ENCODE measurements at places on chromosomes 1 and 21.

DNA sequence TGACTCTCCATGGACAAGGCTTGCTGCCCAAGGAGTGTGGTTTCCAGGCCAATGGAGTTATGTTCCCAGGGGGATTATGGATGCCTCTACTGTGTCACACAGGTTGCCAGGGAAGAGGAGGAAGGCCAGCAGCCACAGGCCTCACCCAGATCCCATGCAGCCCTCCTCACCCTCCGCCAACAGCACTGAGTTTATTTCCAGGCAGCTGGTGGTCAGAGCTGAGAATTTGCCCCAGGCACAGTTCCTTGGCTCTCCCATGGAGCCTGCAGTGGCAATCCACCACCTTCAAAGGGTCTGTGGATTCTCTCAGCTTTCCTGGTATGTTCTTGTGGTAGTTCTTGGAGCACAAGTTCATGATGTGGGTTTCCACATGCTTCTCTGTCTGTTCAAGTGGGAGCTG is 79.2 kb downstream of the NTNG1 start:
- DNase-seq: no peak

DNA sequence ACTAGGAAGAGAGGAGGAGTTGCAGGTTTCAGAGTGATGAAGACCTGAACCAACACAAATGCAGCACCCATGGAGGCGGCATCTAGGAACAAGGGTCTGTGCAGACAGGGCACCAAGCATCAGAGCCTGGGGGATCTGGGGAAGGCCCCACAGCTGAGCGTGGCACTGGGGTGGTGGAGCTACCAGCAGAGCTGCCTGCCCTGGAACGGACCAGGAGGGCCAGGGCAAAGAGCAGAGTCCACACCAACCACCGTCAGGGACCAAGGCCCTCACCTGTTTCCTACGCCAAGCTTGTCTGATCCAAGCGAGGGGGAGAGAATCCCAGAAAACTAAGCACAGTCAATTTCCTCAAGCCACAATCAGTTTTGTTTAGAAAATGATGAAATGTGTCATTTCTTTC is 79.0 kb upstream of the SYT6 start:
- DNase-seq: no peak

DNA sequence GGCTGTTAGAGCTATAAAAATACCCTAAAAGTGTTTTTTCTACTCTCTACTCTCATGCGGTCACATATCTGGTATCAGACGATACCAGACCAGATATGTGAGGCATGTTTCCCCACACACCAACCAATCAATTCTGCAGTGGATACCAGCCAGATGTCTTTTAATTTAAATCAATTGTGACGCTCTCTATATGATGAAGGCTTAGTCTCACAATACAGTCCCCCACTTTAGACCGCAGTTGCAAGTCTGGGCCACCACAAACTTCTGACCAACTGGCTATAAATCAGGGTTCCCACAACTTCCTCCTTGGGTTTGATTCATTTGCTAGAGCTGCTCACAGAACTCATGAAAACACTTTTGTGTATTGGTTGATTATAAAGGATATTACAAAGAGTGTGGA is 586.1 kb upstream of the ZP4 start:
- DNase-seq: no peak

- no peak for DNase-seq
Observed at GRCh38 chr1:22071511-22071910, 19.0 kb downstream of the CDC42 start.

DNA sequence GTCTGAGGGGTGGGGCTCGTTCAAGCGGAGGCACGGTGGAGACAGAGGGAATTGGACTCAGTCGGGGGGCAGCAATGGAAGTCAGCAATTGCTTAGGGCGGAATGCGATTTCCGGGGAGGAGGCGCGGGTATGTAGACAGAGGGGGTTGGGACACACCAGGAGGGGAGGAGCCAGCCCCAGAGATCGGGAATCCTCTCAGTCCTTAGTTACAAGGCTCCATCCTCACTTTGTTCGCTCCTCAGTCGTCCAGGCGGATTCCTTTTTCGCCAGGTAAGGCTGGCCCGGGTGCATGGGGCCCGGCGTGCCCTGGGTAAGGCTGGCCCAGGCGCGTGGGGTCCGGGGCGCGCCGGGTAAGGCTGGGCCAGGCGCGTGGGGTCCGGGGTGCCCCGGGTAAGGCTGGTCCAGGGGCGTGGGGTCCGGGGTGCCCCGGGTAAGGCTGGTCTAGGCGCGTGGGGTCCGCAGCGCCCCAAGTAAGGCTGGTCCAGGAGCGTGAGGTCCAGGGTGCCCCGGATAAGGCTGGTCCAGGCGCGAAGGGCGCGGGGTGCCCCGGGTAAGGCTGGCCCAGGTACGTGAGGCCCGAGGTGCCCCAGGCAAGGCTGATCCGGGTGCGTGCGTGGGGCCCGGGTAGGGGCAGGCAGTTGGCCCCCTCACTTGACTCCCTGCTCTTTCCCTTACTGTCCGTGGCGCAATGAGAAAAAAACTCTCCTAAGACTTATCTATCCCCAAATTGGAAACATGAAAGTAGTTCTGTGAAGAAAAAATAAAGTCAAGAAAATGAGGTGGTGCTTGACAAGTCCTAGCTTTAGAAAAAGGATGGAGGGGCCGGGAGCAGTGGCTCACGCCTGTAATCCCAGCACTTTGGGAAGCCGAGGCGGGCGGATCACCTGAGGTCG is at the start of gene L1TD1:
Gene L1TD1, plus strand, starts transcription at position 199 of the 894 bp plus-strand sequence. CDS start 11,780 bp downstream, outside the sequence.
- DNase-seq: no peak

DNA sequence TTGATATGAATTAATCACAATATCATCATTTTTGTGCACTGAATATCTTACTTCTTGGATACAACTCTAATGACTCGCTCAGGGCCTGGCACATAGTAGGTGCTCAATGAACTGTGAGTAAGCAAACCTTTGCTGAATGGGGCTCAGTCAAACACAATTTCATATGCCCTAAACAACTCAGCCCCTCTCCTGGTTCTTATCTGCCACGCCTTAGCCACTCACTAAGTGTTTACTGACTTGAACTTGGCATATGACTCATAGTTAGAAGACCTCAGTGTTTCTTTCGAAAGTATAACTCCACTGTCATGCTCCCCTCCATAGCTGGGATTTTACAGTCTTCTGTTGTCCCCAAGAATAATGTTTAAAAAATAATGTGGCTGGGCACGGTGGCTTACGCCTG is 4.8 kb upstream of the IFNLR1 start:
- peak; percentile 60 for DNase-seq

GRCh38 chr1:162228586-162228985 is 148.1 kb downstream of the SPATA46 start:
- no peak for DNase-seq

- DNase-seq: no peak
Observed at GRCh38 chr1:108657356-108658080, 3.4 kb downstream of the HENMT1 start.

DNA sequence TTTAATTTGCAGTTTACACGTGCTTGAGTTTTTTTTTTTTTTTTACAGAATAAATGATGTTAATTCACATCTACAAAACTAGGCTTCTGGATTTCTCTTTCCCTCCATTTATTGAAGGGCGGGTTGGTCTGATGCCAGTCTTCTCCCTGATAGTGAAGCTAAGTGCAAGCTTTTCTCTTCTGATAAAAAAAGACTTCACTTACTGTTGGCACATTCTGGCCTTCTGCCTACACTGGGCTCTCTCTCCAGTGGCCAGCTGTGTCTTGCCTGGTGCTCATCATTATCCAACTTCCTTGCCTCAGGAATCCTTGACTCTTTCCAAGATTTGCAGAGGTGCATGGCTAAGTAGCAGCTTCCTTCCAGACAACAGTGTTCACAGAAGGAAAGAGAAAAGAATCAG is 7.6 kb upstream of the RAP1A start:
- DNase-seq: no peak

- DNase-seq: no peak
Observed at GRCh38 chr1:203931953-203932352, 70.6 kb downstream of the SNRPE start.

DNA sequence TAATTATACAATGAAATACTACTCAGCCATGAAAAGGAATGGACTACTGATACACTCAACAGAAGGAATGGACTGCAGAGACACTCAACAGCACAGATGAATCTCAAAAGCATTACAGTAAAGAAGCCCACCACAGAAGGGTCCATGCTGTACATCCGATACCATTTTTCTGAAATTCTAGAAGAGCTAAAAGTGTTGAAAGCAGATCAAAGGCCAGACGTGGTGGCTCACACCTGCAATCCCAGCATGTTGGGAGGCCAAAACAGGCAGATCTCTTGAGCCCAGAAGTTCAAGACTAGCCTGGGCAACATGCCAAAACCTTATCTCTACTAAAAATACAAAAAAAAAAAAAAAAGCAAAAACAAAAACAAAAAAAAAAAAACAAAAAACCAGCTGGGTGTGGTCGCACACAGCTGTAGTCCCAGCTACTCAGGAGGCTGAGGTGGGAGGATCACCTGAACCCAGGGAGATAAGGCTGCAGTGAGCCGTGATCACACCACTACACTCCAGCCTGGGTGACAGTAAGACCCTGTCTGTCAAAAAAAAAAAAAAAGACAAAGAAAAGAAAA is 15.5 kb downstream of the PPP1R15B start:
- no peak for DNase-seq

DNA sequence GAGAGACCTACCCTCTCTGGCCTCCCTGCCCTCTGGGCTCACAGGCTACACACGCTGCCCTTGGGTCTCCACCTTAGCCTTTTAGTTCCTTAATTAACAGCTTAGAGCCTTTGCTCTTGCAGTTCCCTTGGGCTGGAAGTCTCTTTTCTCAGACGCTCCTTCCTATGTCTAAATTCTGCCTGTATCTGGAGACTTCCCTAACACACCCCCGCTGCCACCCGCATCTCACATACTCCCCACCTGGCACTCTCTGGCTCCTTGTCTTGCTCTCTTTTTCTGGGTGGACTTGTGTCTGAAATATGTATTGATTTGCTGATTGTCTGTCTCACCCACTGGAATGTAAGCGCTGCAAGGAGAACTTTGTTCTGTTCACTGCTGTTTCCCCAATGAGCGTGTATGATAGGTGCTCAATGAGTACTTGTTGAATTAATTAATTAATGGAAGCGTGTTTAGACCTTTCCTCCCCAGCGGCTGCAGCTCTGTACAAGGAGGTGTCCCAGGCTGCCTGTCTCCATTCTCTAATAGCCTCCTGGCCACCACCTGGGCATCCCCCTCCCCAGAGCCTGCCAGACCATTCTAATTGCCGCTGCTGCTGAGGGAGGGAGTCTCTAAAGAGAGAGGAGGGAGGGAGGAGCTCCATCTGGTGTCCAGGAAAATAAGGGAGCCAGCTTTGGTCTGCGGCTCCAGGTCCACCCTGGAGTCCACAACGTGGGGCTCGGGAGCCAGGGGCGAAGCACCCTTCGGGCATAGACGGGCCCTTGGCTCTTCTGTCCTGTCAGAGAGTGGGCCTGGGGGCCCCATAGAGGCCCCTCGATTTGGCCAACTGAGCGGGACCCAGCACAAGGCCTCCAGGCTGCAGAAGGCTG is 95.4 kb downstream of the RNF220 start:
- DNase-seq: peak; percentile 47

- DNase-seq: no peak
Observed at GRCh38 chr1:222225316-222225691, 322.6 kb downstream of the HHIPL2 start.

DNA sequence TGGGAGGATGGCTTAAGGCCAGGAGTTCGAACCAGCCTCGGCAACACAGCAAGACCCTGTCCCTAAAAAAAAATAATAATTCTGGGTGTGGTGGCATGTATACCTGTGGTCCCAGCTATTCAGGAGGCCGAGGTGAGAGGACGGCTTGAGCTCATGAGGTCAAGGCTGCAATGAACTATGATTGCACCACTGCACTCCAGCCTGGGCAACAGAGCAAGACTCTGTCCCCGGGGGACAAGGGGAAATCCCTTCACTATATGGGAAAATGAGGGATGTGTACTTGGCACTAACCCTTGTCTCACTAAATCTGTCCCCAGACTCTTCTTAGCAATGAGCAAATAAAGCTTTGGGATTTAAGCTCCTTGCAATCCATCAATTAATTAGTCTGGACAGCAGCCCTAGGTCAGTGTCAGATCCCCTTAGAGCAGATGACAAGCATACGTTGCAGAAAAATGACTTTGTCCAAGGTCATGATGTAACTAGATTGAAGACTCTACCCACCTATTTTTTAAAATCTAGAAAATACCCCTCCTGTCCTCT is 9.4 kb downstream of the KDM5B start:
- DNase-seq: no peak

DNA sequence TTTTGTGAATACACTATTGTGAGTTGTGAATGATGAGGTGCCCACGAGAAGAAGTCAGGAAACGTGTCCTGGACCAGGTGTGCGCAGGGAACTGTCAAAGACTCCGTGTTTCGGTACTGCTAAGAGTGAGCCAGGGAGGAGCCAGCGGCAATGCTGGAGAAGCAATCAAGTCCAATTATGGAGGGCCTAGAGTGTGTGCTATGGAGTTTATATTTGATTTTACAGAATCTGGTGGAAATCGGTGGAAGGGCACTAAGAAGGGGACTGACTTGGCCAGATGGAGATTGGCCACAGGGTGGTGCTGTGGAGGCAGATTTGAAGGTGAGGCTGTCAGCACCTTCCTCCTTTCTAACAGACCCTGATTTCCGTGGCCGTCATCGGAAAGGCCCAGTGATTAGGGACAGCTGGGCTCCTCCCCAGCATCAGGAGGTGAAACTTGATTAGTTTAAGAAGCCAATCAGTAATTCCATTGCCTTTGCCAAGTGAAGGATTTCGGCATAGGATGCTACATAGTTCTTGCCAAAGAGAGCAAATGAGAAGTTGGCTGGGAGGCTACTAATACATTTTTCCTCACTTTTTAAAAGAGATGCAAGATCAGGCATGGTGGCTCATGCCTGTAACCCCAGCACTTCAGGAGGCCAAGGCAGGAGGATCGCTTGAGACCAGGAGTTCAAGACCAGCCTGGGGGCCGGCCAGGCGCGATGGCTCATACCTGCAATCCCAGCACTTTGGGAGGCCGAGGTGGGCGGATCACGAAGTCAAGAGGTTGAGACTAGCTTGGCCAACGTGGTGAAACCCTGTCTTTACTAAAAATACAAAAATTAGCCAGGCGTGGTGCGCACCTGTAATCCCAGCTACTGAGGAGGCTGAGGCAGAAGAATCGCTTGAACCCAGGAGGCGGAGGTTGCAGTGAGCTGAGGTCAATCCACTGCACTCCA is 7.0 kb downstream of the PTCH2 start:
- DNase-seq: peak; percentile 80

DNA sequence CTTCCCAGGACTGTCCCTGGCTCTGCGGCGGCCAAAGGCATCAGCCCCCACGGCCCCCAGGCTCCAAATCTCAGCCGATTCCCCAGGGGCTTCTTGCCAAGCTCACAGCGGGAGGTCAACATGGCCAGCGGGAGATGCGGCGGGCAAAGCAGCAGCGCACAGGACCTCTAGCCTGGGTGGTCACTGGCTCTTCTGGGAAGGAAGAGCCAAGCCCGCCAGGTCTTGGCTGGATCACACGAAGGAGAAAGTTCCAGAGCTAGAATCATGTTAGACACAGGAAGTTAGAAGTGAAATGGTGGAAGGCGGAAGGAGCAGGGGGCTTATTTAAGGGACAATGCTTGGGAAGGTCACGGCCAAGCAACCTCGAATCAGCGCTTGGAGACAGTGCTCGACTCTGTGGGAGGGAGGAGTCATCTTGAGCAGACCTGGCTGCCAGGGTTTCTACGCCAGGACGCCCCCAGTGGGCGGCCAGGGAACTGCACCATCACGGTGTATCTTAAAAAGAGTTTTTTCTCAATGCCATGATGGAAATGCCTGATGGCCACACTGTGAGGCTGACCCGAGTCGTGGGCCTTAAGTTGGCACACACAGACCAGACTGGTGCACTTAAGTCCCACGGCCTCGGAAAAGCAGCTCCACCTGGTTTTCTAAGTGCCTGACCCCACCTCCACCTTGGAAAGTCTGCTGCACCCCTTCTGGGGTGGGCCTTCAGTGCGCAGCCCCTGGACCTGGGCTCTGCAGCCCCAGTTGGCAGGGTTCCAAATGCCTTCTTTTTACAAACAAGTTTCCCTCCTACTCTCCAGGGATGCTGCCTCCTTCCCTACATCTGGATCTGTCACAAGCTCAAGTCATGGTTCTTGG is 29.3 kb downstream of the SLC66A1 start:
- DNase-seq: peak; percentile 81

Measured in SK-MEL-5 (cell line).